GM12864 (cell line): ENCODE measurements at places on chromosomes 2 and 18.
A peak's percentile ranks its signal among the peaks of the same experiment; 100 is the strongest.

- DNase-seq, result peak; percentile 83
Measured at GRCh38 chr2:202609381-202610145, 25.2 kb upstream of the FAM117B start.

DNA sequence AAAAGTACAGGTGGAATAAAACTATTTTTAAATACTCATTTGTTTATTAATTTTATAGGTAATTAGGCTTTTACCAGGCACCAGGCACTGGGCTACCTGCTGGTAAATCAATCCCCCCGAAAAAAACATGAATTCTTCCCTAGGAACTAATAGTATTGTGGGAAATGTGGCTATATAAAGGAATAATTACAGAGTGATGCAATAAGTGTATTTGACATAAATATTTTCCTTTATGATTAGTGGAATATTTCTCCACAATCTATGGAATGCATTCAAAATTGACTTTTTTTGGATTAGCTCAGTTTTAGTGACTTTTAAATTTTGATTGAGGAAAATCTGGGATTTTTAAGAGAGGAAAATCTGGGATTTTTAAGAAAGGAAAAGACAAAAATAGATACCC, 109.7 kb upstream of the BZW1 start:
- no peak for DNase-seq

- no peak for DNase-seq
Measured at GRCh38 chr2:9280224-9280623, 73.6 kb downstream of the ASAP2 start.

- DNase-seq, result no peak
Measured at GRCh38 chr2:198383392-198383791, 579.0 kb downstream of the PLCL1 start.

DNA sequence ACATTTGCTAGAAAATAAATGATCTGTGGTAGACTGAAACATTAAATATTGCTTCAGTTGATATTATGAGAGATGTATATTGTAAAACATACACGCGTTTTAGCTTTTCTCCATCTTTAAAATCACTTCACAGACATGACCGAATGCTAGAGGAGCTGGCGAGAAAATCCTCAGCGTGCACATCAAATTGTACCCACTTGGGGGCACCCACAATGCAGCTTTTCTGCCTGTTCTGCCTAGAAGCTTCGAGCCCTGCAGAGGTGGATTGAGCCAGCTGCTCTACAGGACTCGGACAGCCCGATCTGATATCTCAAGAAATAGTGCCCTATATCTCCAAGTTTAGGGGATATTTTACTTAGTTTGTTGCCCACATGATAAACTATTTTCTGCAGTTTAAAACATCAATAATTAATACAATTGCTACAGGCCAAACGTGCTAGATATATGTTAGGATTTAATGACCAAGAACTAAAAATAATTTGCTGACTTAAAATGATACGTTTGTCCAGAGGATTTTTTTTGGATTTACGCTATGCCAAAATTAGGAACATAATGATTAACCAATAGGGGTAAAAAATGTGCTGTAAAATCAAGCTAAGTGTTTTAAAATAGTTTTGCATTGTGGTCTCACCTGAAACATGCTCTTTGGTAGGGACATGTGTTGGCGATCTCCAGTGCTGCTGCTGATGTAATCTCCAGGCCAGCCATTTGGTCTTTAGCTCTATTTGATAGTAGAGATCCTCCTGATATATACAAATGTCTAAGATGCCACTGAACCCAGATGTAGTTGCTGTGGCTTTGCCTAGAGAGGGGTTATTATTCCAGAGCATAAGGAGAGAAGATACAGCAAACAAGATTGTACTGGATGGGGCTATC, 22.3 kb upstream of the ATP5MC3 start:
- no peak for DNase-seq

- no peak for DNase-seq
Measured at GRCh38 chr2:60794271-60794863, 38.3 kb downstream of the PAPOLG start.

GRCh38 chr18:79438898-79439627, 43.3 kb downstream of the NFATC1 start:
- no peak for DNase-seq

DNA sequence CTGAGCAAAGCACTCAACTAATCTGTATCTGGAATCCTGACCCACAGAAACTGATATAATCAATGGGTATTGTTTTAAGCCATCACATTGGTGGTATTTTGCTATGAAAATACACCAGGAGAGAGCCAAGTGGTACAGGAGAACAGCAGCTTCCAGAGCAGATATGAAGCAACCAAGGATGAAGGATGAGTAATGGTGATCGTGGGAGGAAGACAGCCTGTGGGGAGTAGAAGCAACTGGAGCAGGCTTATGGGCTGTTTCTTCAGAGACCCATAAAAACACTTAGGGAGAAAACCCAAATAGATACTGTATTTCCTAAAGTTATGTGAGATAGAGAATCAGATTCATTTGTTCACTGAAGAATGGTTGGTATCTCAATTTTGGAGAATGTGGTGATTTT, 330.8 kb downstream of the NUP35 start:
- DNase-seq, result no peak

DNA sequence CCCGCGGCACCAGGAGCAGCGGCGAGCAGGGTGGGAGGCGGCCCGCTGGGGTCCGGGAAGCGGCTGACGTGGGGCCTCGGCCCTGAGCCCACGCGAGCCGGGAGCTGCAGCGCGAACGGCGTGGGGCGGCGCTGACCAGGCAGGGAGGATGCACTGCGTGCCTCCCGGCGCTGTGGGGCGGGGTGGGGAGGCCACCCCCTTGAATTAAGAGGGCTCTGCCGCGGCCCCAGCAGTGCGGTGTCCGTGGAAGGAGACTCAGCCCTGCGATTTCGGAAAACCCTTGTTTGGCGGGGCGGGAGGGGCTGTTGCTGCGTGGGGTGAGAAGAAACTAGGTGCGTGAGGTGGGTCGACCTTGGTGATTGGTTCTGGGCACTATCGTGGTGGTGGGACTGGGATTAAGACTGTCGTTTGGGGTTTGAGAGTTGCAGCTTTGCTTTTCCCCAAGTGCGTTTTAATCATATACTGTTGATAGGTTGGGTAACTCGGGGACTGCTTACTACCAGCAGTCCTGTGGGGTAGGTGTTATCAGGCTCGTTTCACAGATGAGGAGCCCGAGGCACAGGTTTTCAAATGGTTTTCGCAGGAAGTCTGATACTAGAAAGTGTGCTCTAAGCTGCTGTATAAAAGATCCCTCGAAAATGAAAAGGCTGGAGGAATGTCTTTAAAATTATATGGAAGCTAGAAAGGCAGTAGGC, 722 bp downstream of the ACSL3 start:
- DNase-seq, result no peak

DNA sequence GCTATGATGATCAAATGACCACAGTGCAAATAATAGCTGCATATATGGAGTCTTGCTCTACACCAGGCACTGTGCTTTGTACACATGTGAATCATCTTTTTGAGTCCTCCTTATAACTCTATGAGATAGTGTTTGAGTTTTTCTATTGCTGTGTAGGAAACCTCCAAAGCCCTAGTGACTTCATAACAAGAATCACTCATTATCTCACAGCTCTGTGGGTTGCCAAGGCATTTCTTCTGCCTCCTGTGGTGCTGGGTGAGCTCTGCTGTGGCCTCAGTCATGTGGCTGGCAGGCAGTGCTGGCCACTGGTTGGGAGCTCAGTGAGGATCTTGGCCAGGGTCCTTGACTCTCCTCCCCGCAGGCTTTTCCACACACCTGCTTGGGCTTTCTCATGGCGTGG, 153.4 kb downstream of the CAPN13 start:
- DNase-seq, result no peak

DNA sequence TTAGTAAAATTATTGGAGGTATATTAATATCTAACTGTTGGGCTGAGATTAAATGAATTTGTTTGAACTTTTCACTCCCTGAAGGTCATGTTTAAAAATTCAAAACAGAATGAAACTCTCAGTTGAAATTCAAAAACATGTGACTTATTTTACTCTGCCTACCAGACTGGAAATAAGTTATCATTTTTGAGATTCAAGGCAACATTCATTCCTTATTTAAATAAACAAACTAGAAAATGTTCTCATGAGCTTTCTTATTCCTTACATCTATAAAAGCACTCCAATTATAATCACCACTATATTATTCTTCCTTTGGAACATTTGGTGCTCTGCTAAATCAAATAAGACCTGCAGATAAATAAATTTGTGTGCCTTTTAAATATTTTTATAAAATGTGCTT, 217.8 kb downstream of the CDH2 start:
- DNase-seq, result no peak

DNA sequence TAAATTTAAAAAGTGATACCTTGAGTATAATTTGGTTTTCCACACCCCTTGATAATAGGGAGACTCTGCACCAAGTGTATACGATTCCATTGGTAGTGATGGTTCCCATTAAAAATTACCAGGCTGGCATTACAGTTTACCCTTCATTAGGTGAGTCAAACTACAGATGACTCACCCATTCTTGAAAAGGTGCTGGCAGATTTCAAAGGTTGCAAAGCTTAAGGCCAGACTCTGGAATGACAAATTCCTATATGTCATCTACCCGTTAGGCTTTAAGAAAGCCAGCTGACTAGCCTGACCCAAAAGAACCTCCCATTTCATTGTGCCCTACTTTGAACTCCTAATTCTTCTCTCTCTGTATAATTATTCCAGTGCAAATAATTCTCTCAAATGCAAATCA, 124.4 kb downstream of the LRRTM4 start:
- DNase-seq, result no peak

- DNase-seq, result no peak
Measured at GRCh38 chr18:43668866-43669265, 391.6 kb upstream of the SYT4 start.

GRCh38 chr2:158128168-158128973, 26.7 kb downstream of the UPP2 start:
- DNase-seq, result no peak

GRCh38 chr18:33664241-33664874, 86.3 kb downstream of the ASXL3 start:
- no peak for DNase-seq

- no peak for DNase-seq
Measured at GRCh38 chr2:160379399-160379798, 114.2 kb downstream of the RBMS1 start.

- DNase-seq, result no peak
Measured at GRCh38 chr2:40546439-40547191, 94.7 kb upstream of the SLC8A1 start.

GRCh38 chr2:20852139-20852538, 29.2 kb upstream of the LDAH start:
- DNase-seq, result no peak

- DNase-seq, result no peak
Measured at GRCh38 chr18:79315596-79315995, 80.1 kb upstream of the NFATC1 start.

DNA sequence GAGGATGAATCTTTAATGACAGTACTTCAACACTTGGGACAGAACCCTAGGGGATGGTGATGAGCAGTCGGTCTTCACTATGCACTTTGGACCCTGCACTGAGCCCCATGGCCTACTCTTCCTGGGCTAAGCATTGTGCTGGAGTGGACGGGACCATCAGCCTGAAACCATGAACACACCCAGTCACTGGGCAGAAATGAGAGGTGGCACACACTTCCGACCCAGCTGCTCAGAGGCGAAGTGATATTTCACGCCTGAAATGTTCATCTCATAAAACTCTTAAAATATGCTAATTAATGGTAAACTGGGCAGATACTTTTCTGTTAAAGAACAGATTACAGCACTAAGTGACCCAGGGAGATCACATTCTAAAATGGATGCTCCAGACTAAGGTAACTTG, 150.3 kb upstream of the NDUFV2 start:
- DNase-seq, result no peak

DNA sequence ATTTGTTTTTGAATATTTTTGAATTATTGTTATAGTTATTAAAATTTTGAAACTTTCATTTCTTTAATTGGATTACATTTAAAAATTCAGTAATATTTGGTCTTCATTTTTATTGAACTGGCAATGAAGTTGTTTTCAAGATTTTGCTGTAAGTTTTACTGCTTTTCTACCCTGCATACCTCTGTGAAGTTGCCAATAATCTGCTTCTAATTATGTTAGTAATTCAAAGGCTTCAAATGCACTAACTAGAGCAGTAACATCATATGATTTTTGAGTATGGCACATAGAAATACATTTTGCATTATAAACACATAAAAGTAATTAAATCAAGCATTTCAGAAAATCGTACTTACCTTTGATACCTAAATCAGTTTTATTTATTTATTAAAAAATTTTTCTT, 40.3 kb upstream of the FAM171B start:
- no peak for DNase-seq

- DNase-seq, result no peak
Measured at GRCh38 chr2:46339676-46340459, 42.7 kb downstream of the EPAS1 start.

GRCh38 chr2:162266460-162266760, 23.2 kb upstream of the FAP start:
- DNase-seq, result no peak

DNA sequence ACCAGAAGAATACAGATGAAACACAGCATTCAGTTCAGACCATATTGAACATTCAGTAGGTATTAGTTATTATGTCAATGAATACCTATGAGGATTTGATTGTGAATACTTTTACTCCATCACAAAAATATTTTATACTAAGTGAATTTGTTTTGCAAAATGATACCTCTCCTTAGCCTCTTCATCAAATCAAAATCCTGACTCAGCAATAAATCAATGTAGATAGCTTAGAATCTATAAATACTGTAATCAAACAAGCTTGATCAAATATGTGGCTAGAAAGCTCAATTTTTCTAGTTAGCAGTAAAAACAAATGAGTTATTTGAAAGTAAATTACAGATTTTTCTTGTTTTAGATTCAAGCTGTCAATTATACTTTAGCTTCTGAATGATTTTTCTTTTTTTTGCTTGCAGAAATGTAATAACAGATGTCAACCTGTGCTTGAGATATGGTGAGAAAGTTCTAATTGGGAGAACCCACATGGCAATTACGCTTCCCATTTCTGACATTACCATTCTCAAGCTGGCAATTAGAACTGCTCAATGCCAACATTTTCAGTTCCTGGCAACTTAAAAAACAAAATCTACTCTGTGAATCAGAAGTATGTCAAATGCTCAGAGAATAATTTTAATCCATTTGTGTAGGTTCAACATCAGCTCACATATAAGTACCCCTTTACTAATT, 109.6 kb downstream of the PRELID3A start:
- no peak for DNase-seq

GRCh38 chr2:10094271-10094814, 14.1 kb upstream of the CYS1 start:
- no peak for DNase-seq

GRCh38 chr2:215797676-215798075, 215.7 kb downstream of the MREG start:
- DNase-seq, result no peak

- no peak for DNase-seq
Measured at GRCh38 chr18:79529991-79530390, 134.3 kb downstream of the NFATC1 start.

DNA sequence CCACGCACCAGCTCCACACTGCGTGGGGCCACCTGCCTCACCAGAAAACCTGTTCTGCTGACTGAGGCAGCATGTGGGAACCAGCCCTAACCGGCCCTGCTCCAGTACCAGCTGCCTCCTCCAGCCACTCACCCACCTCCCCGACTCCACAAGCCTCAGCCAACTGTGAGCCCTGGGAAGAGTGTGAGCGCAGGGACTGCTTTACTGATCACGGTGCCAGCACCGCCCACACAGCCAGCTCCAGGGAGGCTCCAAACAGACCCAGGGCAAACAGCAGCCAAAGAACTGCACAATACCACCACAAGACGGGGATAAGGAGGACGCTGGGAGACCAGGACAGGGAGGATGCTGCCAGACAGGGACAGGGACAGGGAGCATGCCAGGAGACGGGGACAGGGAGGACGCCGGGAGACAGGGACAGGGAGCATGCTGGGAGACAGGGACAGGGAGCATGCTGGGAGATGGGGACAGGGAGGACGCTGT, 28.4 kb downstream of the EIPR1 start:
- no peak for DNase-seq
